ENCODE measurements at places on chromosomes 4 and X.

- no peak for DNase-seq
Observed at GRCh38 chr4:74466242-74466641, 21.3 kb downstream of the AREG start.

GRCh38 chr4:113183032-113183605 is 133.7 kb downstream of the ANK2 start:
- no peak for DNase-seq

- DNase-seq = no peak
Observed at GRCh38 chrX:119503484-119503861, 35.2 kb downstream of the SLC25A5 start.

DNA sequence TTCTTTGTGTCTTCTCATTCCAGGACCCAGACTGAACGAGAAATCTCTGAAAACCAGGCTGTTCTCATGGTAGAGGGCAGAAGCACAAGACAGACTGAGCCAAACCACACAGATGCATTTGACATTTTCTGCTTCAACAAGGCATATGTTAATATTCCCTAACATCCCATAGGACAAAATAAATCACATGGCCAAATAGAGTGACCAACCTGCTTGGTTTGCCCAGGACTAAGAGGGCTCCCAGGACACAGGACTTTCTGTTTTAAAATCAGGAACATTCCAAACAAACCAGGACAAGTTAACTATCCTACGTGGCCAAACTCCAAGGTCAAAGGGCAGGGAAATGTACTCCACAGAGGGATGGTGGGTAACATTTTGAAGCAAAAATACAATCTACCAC is 11.7 kb downstream of the CTPS2 start:
- DNase-seq = no peak

DNA sequence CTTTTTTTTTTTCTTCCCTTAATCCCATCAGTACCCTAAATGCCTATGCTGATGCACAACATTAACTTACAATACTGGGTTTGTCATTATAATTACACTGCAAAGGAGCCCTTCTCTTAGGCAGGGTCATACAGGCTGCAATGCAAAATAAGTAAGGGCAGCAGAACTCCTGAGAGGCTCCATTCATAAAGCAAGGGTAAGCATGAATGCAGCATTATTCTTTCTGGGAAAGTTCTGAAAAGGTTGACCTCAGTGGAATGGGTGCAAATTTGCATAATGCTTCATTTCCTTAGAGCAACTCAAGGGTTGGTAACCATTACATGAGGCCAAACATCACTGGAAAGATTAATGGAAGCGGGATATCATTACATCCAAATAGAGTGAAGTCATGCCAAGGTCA is 789.2 kb downstream of the KLHL13 start:
- DNase-seq = no peak

DNA sequence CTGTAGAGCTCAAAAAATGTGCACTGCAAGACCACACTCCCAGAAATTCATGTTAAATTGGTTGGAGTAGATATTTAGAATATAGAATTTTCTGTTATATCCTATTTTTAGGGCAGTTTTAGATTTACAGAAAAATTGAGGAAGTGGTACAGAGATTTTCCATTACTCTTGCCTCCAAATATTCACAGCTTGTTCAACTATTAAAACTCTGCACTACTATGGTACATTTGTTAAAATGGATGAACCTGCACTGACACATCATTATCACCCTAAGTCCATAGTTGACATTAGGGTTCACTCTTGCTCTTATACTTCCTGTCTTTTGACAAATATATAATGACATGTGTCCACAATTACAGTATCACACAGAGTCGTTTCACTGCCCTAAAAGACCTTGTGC is 1724.5 kb downstream of the C4orf33 start:
- DNase-seq = peak; percentile 36

DNA sequence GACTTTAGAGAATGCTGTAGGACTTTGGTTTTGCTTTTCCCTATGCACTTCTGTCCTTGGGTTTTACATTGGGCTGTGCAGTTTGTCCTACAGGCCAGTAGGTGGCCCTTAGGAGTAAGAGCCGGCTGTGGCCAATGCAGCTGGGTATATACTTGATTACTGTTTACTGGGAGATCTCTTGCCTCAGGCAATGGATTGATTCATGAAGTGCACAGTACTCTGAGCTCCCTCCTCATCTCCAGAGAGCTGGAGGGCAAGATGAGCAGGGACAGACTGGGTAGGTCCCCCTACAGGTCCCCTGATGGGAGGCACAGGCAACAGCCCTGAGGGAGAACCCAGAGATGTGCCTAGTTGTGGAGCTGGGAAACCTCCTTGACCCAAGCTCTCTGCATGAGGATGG is 103.8 kb upstream of the QRFPR start:
- DNase-seq = peak; percentile 49

All from NAMALWA (cell line).